ENCODE measurements at places on chromosomes 11 and 22.

- DNase-seq, result no peak
Observed at GRCh38 chr11:2892967-2893528, 7.5 kb upstream of the CDKN1C start.

- DNase-seq, result no peak
Observed at GRCh38 chr11:120215634-120216033, 4.8 kb downstream of the OAF start.

DNA sequence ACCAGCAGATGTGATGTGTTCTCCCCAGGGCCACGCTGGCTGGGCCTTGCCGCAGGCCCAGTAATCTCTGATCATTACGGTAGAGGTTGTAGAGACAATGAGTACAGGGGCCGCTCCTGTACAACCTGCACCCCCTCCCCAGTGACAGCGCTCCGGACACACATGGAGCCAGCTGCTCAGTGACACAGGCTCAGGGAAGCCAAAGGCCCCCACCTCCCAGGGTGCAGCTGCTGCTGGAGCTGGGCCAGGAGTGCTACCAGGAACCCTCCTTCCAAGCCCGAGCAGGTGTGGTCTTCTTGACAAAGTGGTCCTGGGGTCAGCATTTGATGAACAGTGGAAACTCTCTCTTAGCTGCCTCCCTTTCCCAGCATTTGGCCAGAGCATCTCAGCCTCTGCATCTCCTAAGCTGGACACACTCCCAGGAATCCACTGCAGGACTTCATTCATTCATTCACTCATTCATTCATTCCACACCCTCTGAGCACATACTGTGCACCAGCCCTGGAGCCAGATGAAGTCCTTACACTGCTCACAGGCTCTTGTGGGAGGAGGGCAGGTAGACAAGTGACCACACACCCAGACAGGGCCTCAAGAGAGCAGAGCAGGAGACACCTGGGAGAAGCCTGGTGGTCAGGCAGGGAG lies 49.6 kb upstream of the MPEG1 start:
- DNase-seq, result no peak

DNA sequence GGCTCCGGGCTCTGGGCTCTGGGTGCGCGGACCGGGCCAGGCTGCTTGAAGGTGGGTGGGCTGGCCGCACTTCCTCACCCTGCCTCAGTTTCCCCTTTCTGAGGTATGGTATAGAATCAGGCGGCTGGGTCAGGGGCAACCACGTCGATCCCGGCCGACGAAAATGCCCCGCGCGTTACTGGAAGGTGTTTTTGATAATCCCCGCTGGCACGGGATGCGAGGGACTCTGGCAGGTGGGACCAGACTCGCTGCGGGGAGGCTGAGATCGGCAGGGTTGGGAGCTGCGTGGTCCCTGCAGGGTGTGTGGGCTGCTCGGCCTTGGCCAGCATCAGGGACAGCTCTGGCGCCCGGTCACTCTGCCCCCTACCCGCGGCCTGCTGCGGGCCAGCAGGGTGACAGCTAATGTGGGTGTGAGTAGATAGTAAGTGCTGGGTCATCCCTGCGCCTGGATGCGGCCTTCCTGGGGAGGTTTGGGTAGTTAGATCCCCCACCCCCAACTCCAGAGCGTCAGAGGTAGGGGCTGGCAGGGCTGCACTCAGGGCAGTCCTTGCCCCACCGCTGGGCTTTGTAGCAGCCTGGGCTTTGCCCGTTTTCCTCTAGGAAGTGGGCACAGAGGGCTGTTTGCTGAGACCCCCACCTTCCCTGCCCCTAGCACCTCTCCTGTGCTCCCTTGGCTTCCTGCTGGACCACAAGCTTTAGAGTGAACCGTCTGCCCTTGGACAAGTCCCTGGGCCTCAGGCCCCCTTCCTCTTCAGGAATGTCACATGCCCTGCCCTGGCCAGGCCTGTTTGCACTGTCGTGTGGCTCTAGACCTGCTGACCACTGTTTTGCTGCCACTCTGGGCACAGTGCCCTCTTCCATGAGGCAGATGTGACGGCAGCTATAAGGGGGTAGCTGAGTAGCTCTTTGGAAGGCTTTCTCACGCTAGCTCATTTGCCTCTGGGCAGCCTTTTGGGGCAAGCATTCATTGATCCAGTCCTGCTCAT lies 579 bp downstream of the TANGO2 start:
- no peak for DNase-seq

DNA sequence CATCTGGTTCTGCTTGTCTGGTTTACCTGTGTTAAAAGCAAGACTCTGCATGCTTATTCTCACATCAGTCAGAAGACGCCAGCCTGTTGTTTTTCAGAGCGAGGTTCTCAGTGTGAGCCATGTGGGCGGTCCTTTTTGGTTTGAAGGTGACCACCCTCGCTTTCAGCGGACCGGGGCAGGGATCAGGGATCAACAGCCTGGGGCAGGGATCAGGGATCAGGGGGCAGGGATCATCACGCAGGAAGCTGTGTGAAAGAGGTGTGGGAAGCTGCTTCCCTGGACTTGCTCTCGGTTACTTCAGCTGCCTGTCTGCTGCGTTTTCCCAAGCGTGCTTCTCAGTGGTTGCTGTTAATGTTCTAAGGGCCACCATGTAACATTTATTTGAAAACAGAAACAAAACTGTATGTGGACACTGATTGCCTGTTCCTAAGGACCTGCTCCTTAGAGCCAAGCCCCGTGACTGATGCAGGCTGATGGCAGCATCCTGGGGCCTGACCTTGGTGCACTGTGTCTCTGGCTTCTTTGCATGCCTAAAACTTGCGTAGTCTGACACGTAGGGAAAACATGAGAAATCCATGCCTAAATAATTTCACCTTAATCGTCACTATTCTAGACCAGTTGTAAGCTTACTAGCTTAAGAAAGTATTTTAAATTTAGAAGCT lies 146.9 kb downstream of the ATXN10 start:
- no peak for DNase-seq
